ENCODE measurements at places on chromosomes 5 and 9. TPM values are rescaled to one million over a fixed set of nuclear protein-coding genes. Genes with fewer than 3 reads are reported as not detected.

SCGB3A2 gene
- not detected for total RNA-seq

IFNA21 gene
- not detected for total RNA-seq

TDRD7 gene
- 3.2 TPM for total RNA-seq

KCNN2 gene
- 0.21 TPM for total RNA-seq

STPG3 gene
- total RNA-seq = not detected

SV2C gene
- not detected for total RNA-seq

FOXD4L6 gene
- not detected for total RNA-seq

PCDHGA12 gene
- total RNA-seq = 3.9 TPM

CXCL14 gene
- total RNA-seq = 1.1 TPM

GPR151 gene
- total RNA-seq = not detected

PITX1 gene
- 87.6 TPM for total RNA-seq
